Stimulated activated CD4-positive, alpha-beta T cell treated with anti-CD3 and anti-CD28 coated beads, TNF-alpha, amount 100 ng/mL, for 4 hours (primary cell): ENCODE measurements at places on chromosomes 4 and X.

GRCh38 chr4:81740487-81740886 lies 268.8 kb upstream of the RASGEF1B start:
- no peak for DNase-seq

- DNase-seq: no peak
These were observed 325.4 kb upstream of the GALNT7 start for GRCh38 chr4:172843192-172843591.

- no peak for DNase-seq
These were observed 49.7 kb downstream of the XIAP start for GRCh38 chrX:123909523-123909922.

- DNase-seq: no peak
These were observed 935.6 kb downstream of the PDHA2 start for GRCh38 chr4:96775501-96775900.
